ENCODE measurements at places on chromosomes 2 and 18.

GRCh38 chr18:27171993-27172392 is 13.1 kb downstream of the CHST9 start:
- no peak for DNase-seq

DNA sequence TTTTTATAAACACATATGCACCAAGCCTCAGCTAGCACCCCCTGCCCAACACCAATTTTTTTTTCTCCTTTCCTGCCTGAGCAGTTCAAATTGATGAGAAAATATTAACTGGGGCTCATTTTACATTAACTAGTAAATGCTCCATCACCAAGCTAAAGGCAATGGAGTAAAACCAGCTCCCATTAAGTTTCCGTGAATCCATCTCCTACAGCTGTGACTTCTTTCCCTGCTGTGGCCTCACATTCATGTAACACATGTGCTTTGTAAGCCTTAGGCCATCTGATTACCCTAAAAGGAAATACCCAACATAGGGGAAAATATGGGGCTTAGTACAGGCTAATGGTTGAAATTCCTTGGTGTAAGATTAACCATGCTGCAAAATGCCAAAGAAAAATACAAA is 60.8 kb downstream of the DNER start:
- no peak for DNase-seq

DNA sequence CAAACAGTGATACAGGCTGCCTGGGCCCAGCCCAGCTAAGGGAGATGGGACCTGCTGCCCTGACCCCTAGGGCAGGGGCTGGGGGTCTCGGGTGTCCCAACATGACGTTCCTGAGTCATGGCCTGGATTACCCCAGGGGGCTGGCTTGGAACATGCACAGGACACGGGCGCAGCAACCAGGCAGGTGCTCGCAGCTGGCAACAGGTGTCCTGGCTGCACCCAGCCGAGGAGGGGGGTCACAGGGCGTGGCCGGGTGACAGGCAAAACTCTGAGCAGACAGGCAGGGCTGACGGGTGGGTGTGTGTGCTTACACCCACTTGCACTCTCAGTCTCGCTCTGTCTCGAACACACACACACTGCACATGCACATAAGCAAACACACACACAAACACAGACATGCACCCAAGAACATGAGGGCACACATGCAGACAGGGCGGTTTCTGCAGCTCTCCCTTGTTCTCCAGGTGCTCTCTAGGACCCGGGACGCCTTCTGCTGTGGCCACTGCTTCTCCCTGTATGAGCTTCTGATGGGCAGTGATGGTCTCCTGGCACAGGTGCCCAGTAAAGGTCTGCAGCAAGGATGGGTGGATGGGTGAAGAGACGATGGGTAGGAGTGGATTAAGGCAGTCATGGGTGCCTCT is 33.7 kb upstream of the TAF1B start:
- DNase-seq: no peak

GRCh38 chr2:162090109-162090508 is 16.1 kb upstream of the DPP4 start:
- DNase-seq: no peak

GRCh38 chr2:9594366-9595054 is 36.3 kb downstream of the YWHAQ start:
- no peak for DNase-seq

DNA sequence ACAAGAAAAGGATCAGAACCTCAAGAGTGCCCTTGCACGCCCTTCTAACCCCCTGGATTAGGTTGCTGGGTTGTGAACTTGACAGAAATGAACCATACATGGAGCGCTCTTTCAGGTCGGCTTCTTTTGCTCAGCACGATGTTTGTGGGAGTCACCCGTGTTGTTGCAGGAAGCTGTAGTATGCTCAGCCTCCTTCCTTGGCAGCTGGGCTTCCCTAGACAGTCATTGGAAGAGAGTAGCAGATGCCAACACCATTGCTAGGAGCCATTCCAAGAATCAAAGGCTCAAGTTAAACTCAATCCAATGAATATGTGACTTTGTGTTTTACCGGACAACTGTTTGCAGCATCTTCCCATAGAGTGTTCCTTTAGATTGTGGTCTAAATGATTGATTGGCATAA is 47.0 kb downstream of the RAB12 start:
- no peak for DNase-seq

GRCh38 chr2:171404261-171404660 is 29.5 kb downstream of the METTL8 start:
- no peak for DNase-seq

GRCh38 chr2:137987011-137987410 is 22.7 kb downstream of the HNMT start:
- DNase-seq: no peak

DNA sequence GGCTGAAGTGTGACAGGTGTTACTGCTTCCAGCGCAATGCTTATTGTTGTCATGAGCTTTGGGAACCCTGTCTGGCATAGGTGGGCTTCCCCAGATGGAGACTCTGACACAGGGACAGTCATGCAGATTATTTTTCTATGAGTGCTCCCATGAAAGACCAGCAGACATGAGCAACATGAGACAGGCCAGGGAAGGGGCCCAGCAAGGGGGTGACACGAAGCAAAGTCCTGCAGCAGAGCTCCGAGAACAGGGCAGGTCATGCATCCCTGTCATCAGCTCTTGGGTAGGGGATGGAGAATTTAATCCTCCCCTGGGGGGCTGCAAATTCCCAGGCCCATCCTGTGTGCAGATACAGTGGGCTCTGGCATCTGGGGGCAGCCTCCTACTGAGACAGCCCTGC is 77.4 kb downstream of the CTAGE1 start:
- DNase-seq: no peak

DNA sequence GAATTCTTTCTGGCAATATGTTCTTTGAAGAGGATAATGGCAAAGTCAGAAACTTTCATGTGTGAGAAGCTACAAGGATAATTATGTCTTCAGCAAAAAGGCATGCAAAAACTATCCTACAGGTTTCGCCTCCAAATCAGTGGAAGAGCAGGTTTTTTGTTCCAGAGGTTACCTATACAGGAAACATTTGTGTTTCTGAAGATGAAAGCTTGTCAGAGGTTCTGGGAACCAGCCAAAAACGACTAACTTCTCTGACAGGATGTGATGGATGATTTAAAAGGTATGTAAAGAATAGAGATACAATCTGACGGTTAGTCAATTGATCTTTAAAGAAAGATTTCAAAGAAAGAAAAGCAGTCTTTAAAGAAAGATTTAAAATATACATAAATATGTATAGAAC is 37.6 kb downstream of the RND3 start:
- DNase-seq: no peak

- no peak for DNase-seq
Observed at GRCh38 chr2:9286554-9287399, 80.2 kb downstream of the ASAP2 start.

DNA sequence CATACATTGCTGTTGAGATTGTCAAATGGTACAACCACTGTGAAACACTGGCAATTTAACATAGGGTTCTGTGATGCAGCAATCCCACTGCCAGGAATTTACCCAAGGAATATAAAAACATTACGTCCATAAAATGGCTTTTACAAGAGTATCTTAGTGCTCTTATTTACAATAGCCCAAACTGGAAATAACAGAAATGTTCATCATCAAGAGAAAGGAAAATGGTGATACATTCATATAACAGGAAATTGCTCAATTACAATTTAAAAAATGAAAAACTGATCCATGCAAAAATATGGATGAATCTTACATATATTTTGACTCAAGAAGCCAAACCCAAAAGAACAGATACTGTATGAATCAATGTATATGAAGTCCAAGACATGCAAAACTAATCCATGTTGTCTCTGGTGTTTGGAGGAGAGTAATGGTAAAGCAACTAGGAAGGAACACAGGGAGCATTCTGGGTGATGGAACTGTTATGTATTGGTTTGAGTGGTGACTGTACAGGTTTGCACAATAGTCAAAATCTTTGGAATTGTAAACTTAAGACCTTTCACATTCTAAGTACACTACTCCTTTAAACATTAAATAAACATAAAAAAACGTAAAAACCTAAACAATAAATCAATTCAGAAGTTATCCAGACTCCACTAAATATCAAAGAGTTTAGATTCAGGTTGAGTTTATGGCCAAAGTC is 104.8 kb upstream of the WDR75 start:
- no peak for DNase-seq
